ENCODE measurements at places on chromosomes 6 and 20. TPM values are rescaled to one million over a fixed set of nuclear protein-coding genes. Genes with fewer than 3 reads are reported as not detected.

The SH3BGRL2 gene
- 0.12 TPM for total RNA-seq

The SMLR1 gene
- not detected for total RNA-seq

The MEP1A gene
- total RNA-seq, result not detected

The CDH4 gene
- total RNA-seq, result 0.10 TPM

The RGS17 gene
- total RNA-seq, result not detected

The EPB41L1 gene
- total RNA-seq, result 0.88 TPM

DNA sequence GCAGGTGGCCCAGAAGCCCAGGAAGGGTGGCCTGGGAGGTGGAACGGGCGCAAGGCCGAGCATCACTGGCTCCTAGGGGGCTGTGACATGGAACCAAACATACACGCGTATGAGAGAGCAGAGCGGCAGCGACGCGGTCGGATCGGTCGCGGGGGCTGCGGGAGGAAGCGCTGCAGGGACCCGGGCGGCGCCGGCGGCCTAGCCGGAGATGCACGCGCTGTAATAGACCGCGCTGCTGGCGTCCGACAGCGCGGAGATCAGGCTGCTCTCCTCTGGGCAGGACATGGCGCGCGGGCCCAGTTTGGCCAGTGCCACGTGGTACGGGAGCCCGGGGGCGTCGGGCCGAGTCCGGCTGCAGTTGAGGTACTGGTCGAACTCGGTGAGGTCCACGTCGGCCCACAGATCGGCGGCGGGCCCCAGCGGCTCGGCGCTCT is 1.5 kb downstream of the SOX18 start:
- DNase-seq, result no peak

DNA sequence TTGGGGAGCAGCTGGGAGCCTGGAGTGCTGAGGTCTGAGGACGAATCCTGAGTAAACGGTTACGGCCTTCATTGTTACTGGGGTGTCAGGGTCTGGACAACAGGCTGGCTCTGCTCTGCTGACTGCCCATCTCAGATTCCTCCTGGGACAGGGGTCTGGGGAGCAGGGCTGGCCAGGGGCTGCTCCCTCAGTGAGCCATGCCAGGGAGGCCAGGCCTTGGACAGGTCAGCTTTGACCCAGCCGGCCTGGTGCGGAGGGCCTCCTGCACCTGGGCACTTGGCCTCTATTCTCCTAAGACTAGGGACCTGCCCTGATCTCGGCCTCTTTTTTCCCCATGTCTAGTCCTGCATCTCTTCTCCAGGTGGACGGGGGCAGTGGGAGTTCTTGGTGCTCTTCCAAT is 44.9 kb downstream of the MYT1 start:
- DNase-seq, result no peak

DNA sequence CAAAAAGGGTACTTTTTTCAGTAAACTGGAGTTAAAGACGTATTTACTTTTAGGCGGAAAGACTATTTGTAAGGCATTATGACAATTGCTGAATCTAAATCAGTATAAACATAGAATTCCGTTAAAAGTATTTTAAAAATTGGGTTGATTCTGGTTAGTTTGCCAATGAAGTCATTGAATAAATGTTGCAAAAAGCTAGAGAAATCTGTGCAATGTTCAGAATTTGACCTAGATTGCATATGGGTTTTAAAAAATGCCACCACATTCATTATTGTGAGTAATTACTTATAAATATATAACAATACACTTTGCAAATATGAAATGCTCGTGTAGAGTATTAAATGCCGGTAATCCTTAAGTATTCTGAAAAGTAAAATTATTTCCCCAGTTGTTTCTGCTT is 116.5 kb upstream of the EEF1E1 start:
- no peak for DNase-seq

DNA sequence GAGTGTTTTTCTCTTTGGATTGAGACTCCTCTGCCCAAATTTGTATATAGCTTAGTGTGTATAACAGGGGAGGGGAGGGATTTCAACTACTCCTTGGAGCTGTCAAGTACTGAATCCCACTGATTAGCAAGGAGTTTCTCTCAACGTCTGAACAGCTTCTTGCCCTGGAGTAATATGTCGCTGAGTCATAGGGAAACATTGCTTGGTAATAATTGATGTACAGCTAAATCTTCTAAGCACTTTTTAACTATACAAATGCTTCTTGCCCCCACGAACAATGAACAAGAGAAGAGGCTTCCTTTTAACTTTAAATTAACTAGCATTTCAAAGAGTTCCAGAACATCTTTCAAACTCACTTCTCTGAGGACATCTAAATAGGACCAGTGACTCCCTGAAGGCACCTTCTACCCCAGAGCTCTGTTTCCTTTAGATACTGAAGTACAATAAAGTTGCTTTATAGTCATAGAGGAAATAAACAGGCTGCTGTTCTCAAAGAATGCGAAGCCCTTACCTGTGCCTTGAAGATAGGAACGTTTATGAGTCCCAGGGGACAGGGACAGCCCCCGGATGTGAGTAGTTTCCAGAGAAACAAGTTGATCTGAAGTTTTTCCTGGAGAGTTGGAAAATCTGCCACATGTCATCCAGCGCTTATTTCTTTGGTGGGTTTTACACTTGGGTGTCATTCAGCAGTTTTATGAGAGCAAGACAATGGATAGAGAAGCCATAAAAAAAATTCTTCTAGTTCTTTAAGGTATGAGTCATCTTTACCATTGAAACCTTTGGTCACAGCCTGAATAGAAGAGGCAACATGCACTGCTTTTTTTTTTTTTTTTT is 462.5 kb upstream of the BTBD3 start:
- DNase-seq, result no peak

DNA sequence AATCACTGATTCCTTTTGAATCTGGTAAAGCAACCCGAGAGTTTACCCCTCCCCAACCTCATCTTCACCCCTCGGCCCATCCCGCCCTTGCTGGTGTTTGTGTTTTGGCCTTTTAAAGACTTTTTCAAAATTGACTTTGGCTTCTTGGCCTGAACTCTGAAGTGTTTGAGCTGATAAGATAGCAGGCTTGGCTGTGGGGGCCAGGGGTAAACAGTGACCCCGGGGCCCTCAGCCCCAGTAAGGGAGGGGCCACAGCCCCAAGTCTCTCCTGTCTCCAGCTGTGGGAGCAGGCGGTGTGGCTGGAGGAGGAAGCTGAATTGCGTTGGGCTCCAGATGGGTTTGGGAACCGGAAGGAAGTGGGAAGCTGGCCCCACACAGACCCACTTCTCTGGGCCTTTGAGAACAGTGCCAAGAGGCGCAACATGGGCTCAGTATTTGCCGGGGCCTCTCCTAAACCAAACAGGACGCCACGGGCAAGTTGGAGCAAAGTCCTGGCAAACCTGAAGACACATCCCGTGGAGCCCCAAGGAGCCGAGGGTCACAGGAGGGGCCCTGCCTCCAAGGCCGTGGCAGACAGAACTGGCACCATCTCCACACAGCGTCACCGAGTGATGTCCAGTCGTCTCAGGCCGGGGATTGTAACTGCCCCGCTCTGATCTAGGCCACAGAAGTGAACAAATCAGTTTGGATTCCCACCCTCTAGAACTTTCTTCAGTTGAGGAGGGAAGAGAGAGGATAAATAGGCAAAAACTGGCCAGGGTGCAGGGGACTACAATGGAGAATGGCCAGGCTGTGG is 54.3 kb upstream of the PTPN1 start:
- no peak for DNase-seq
